ENCODE measurements at places on chromosomes 7 and 10. TPM values are rescaled to one million over a fixed set of nuclear protein-coding genes. Genes with fewer than 3 reads are reported as not detected.

GRCh38 chr10:113666682-113667252, 2.9 kb upstream of the NRAP start:
- no peak overlapping the region for H3K27ac ChIP-seq
- no peak overlapping the region for H3K4me3 ChIP-seq
- DNase-seq, result peak; percentile 33
- no peaks in the 10 kb centered on the region for H3K27me3 ChIP-seq

The PDZD7 gene
- 1.3 TPM for total RNA-seq

The GIMAP6 gene
- 0.09 TPM for total RNA-seq

DNA sequence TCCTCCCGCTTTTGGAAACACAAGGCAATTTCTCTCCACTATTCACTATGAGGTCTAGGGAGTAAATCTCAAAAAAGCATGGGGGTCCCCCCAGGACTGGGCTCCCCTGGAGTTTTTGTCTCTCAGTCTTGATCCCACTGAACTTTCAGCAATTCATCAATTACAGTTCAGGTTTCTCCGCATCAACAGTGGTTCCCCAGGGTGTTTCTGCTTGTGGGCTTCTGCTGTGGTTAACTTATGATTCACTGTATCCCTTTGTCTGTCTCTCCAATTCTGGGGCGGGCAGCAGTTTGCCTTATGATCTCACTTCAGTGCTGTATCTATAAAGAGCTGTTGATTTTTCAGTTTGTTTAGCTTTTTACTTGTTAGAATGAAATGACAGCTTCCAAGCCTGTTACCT, 142.6 kb upstream of the CDC14C start:
- no peak overlapping the region for H3K27ac ChIP-seq
- H3K27me3 ChIP-seq, result no peaks in the 10 kb centered on the region

- peak overlapping the region; percentile 77 for H3K4me3 ChIP-seq
- no peaks in the 10 kb centered on the region for H3K36me3 ChIP-seq
- H3K27me3 ChIP-seq, result no peaks in the 10 kb centered on the region
- peak overlapping the region; percentile 89 for H3K27ac ChIP-seq
- DNase-seq, result peak; percentile 58
Observed at GRCh38 chr10:43407148-43407575, 1.8 kb downstream of the HNRNPF start.

GRCh38 chr7:73667344-73668102, at the start of gene VPS37D:
Gene VPS37D, plus strand, starts transcription at chr7:73667831. Its CDS starts 128 bp downstream, at chr7:73667959.
- no peak within 1 kb of the TSS for H3K27ac ChIP-seq
- peak; percentile 93 for DNase-seq
- H3K4me1 ChIP-seq, result peaks cover 7% of the 10 kb centered on the region
- H3K4me3 ChIP-seq, result peak within 1 kb of the TSS; percentile 98

DNA sequence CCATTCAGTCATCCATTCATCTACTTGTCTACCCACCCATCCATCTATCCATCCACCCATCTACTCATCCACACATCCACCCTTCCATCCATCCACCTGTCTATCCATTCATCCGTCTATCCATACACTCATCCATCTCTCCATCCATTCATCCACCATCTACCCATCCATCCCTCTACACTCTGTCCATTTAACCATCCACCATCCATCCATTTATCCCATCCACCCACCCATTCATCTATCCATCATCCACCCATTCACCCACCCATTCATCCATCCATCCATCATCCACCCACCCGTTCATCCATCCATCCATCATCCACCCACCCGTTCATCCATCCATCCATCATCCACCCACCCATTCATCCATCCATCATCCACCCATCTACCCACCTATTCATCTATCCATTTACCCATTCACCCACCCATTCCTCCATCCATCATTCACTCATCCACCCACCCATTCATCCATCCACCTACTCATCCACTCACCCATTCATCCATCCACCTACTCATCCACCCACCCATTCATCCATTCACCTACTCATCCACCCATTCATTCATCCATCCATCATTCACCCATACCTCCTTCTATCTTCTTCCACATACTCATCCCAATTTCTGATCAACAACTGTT, 39.3 kb upstream of the ELFN1 start:
- no peaks in the 10 kb centered on the region for H3K36me3 ChIP-seq
- H3K4me1 ChIP-seq, result no peaks in the 10 kb centered on the region
- no peak for DNase-seq
- no peak overlapping the region for H3K27ac ChIP-seq
- no peak overlapping the region for H3K4me3 ChIP-seq

All from cardiac muscle cell (in vitro differentiated cells and primary cell).